Mammary microvascular endothelial cell (primary cell): ENCODE measurements at places on chromosomes 3 and 15. TPM values are rescaled to one million over a fixed set of nuclear protein-coding genes. Genes with fewer than 3 reads are reported as not detected.

Gene CNTN3
- not detected in 2 replicates for total RNA-seq

Gene ACAD11
- 12.3 and 18.3 TPM in 2 replicates for total RNA-seq

Gene IL17RE
- 0.07 and 0.34 TPM in 2 replicates for total RNA-seq

Gene COL7A1
- total RNA-seq, result 0.13 and 0.15 TPM in 2 replicates

Gene CYP8B1
- not detected in 2 replicates for total RNA-seq

Gene USP3
- total RNA-seq, result 29.4 and 32.5 TPM in 2 replicates

Gene BFSP2
- total RNA-seq, result not detected in 2 replicates

Gene DPPA4
- total RNA-seq, result not detected in 2 replicates

Gene SLITRK3
- total RNA-seq, result not detected in 2 replicates
